ENCODE measurements at places on chromosomes 7 and 10. TPM values are rescaled to one million over a fixed set of nuclear protein-coding genes. Genes with fewer than 3 reads are reported as not detected.

Gene LRRD1
- not detected for total RNA-seq

Gene CPA2
- not detected for total RNA-seq

Gene CNPY1
- not detected for total RNA-seq

Gene TRIM24
- total RNA-seq = 5.1 TPM

Gene VWDE
- 0.19 TPM for total RNA-seq

Gene AASS
- 42.1 TPM for total RNA-seq

Gene ATG9B
- total RNA-seq = 0.19 TPM

Gene ADGRA1
- total RNA-seq = not detected

Gene OR6V1
- not detected for total RNA-seq

Gene MNX1
- not detected for total RNA-seq

Gene MALRD1
- total RNA-seq = not detected

Gene ITPRID1
- not detected for total RNA-seq

Gene BICC1
- total RNA-seq = 0.45 TPM

Gene ASAH2
- 0.63 TPM for total RNA-seq

Gene FAM107B
- total RNA-seq = 73.5 TPM

Gene IL6
- 16.7 TPM for total RNA-seq

Gene STAMBPL1
- total RNA-seq = 3.2 TPM

Gene TSPAN13
- total RNA-seq = 19.5 TPM

Gene MPLKIP
- total RNA-seq = 19.3 TPM

Gene UNCX
- not detected for total RNA-seq

Gene CDC14C
- total RNA-seq = not detected

Gene PNLIPRP3
- not detected for total RNA-seq

Gene STEAP4
- total RNA-seq = not detected

Gene CPN1
- total RNA-seq = not detected

Gene STRIP2
- total RNA-seq = 5.7 TPM

Gene ADCYAP1R1
- under 0.01 TPM for total RNA-seq

Gene ADAM22
- total RNA-seq = 0.38 TPM

Gene GIMAP7
- total RNA-seq = 16.2 TPM

Gene CRYGN
- total RNA-seq = not detected

Gene ERVW-1
- not detected for total RNA-seq

Gene KCNIP2
- total RNA-seq = 0.27 TPM

Gene BCL7B
- 18.8 TPM for total RNA-seq

Gene ZNF775
- 8.5 TPM for total RNA-seq

Gene BAIAP2L1
- total RNA-seq = 0.47 TPM

Gene GPR15LG
- total RNA-seq = not detected

Gene C10orf143
- total RNA-seq = 0.45 TPM

Gene CRHR2
- total RNA-seq = not detected

Gene CUL2
- 32.8 TPM for total RNA-seq

Gene TACC2
- 10.5 TPM for total RNA-seq

Gene HOXA13
- not detected for total RNA-seq

Gene PAPOLB
- total RNA-seq = under 0.01 TPM

Gene OPN1SW
- not detected for total RNA-seq

Gene AQP1
- 14.2 TPM for total RNA-seq

Gene GLI3
- total RNA-seq = 3.5 TPM
